ENCODE measurements at places on chromosomes 4 and X. TPM values are rescaled to one million over a fixed set of nuclear protein-coding genes. Genes with fewer than 3 reads are reported as not detected.

SPANXC gene
- polyA plus RNA-seq = not detected

GIMD1 gene
- not detected for polyA plus RNA-seq

CCSER1 gene
- 0.87 TPM for polyA plus RNA-seq

SPIN2A gene
- polyA plus RNA-seq = 0.16 TPM
